RPMI8226 (cell line): ENCODE measurements at places on chromosomes 16 and 17.

GRCh38 chr16:23401139-23401538, 51.9 kb downstream of the COG7 start:
- DNase-seq, result no peak

DNA sequence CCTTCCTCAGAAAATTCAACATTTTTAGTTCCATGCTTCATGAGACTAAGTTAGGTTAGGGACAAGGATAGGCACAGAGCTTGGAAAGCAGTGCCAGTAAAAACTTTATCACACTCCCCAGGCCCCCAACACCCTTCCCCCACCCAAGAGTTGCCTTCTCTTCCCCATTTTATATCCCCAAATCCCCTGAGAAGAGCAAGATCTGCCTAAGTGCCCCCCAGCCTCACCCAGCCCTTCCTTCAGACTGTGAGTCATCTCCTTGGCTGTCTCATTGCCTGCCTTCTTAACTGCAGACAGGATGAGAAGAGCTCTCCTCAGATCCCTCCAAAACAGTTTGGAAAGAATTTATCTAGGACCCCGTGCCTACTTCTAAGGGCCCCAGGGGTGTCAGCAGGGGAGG, 55.8 kb downstream of the NEUROD2 start:
- no peak for DNase-seq

DNA sequence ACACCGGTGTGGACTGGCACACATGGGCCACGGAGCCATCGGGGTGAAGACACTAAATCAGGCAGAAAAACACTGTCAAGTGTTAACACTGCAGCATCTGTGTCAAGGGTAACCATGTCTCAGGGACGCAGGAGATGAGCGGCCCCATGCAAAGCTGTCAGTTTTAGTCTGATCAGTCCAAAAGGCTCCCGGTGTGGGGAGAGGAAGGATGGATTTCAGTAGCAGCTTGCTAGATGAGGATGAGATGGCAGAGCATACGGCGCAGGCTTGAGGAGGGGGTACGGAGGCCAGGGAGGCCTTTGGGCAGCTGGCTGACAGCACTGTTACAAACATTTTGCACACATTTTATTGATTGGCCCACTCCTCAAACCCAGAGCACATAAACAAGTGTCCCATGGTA, 98.1 kb downstream of the GNAO1 start:
- DNase-seq, result no peak

GRCh38 chr16:22625967-22626366, 115.3 kb downstream of the NPIPB5 start:
- DNase-seq, result no peak

GRCh38 chr17:73968680-73969079, 234.8 kb upstream of the RPL38 start:
- DNase-seq, result no peak
